Caudate nucleus (tissue), 63 donors: ENCODE measurements at places on chromosomes 1 and 21.

- no peak for DNase-seq
Measured at GRCh38 chr1:11650331-11650991, 3.8 kb downstream of the FBXO2 start.

DNA sequence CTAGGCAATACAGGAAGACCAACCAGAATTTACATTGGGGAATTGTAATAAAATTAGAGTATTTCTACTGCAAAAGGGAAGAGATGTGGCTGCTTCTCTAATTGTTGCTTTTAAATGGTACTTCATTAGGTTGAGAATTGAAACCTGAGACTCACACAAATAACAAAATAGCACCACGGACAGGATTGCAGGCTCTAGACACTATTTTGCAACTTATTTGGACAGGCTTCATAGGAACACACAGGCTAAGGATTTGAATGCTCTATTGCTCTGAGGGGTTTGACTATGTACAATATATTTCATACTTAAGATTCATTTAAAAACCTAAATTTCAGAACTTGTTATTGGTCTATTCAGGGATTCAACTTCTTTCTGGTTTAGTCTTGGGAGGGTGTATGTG, 79.6 kb downstream of the ATP1B1 start:
- no peak for DNase-seq

DNA sequence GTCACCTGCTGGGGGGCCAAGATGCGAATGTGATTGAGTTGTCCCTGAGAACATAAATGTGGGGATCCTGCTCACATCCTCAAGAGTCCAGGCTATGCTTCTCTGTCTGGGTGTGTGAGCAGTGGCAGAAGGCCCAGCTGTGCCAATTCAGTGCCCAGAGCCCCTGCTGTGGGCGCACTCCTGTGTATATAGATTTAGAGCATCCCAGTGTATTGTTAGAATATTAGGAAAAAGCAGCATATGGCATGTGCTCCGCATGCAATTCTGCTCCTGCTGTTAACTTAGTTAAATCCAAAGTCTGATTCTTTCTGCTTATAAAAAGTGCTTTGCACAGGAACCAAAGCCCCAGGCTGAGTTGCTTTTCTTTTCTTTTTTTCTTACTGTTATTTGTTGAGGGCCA, 37.8 kb downstream of the FAM78B start:
- DNase-seq: peak; percentile 15

DNA sequence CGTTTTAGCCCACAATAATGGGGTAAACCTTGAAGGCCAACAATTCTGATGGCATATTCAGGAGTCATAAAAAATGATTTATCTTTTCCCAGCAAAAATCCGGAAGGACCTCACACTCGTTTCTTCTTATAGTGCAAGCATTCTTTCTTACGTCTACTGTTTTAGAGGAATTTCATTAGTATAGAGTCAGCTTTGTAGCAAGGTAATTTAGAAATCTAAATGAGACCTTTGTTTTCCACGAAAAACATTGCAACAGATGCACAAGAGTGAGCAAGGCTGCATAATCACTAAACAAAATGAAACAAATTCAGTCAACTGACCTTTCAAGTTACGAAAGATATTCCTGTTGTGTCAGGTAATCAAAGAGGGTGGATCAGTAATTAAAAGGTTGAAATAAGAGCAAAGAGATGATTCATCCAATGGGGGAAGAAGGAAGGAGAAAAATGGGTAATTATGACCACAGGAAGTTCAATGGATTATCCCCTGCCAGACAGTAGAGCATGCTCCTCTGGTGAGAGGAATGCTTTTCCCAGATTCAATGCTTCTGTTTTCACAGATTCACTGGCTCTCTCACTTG, 560 bp upstream of the CSDE1 start:
- no peak for DNase-seq

DNA sequence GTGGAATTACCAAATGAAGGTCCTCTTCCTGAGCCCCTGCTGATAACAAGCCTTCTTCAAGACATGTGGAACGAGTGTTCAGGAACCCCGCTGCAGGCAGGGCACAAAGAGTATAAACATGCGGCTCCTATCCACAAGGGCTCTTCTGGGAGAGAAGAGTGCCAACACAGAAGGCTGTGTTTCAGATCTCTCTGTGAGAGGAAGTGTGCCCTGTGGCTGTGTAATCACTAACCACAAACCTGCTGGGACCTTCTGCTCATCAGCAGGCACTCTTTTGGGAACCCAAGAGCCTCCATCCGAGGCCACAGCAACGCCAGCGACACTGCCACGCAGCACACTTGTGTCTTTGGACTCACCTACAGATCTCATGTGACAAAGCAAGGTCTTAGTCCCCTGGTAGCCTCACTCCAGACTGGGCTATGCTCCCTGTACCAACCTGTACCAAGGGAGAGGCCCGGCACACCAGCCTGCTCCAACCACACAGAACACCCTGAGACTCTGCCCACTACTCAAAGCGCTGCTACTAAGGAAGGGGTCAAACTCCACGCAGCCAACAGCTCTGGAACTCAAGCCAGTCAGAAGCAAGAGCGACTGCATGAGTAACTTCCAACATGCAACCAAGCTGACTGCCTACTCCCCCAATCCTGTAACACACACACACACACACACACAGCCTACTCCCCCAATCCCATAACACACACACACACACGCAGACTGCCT, 7.8 kb downstream of the PTTG1IP start:
- no peak for DNase-seq

GRCh38 chr1:220824031-220824989, 37.6 kb downstream of the MTARC1 start:
- no peak for DNase-seq

GRCh38 chr21:44924606-44925377, 4.1 kb upstream of the ITGB2 start:
- no peak for DNase-seq

DNA sequence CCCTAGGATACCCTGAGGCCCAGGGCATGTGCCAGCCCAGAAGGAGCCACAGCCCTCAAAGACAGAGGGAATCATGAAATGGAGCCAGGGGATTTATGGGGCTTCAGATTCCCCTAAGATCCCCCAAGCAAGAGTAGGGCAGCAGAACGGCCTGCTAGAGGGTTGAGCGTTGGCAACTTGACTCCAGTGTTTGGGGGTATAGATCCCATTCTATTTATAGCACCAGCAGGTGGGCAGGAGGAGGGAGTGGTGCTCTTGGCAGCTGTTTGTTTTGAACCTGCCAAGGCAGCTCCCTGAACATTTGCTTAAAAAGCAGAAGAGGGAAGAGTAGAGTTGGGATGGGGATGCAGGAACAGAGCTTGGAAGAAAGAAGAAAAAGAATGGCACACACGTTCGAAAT, 33.7 kb downstream of the GLUL start:
- DNase-seq: no peak

- no peak for DNase-seq
Measured at GRCh38 chr1:19597496-19598309, 46.4 kb upstream of the NBL1 start.

DNA sequence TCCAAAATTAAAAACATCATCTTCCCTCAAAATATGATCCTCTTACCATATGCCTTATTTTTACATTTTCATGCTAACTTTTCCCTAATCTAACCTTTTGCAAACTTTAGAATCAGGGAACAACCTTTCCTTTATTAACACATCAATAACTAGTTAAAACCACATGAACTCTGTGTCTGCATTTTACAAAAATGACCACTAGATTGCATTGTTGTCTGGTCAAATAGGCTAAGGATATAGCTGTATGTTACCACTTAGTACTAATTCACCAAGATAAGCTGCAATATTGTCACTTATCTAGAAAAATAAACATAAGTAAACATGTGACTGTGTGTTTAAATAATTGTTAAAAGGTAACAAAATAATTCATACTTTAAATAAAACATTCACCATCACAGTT, 82.3 kb downstream of the DENND1B start:
- no peak for DNase-seq

- DNase-seq: no peak
Measured at GRCh38 chr1:153771841-153772593, 3.2 kb upstream of the SLC27A3 start.

GRCh38 chr1:118486199-118486598, 301.2 kb upstream of the SPAG17 start:
- no peak for DNase-seq

GRCh38 chr1:225338545-225338944, 89.3 kb downstream of the LBR start:
- no peak for DNase-seq

- DNase-seq: no peak
Measured at GRCh38 chr1:53766831-53767405, 28.0 kb upstream of the GLIS1 start.

DNA sequence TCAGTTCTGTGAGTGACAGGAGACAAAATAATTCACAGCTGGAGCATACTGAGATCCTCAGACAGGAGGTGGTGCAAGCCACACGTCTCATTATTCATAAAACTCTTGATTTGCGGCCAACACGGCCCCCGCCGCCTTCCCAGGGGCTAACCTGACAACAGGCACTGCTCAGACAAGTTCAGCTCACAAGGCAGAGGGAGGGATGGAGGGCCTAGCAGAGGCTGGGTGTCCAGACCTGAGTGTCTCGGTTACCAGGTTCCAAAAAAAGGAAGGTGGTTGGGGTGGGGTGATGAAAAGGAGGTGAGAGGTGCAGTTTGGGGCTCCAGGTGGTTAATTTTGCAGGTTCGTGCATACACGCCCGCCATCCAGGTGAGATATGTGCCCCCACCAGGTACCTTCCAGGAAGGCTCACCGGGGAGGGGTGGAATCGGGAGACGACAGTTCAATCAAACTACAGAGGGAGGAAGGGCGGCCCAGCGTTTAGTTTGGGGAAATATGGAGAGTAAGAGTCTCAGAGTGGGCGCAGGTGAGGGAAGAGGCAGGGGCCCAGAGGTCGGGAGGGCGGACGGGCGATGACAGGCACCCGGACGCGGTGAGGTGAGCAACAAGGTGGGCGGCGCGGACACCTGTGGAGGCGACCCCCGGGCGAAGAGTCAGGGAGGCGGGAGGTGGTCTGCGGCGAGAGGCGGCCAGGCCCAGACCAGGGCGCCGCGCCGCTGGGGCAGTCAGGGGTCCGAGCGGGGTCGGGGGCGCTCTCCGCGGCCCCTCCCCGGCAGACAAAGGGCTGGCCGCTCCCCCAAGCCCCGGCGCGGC, 629 bp downstream of the CTNNBIP1 start:
- no peak for DNase-seq

DNA sequence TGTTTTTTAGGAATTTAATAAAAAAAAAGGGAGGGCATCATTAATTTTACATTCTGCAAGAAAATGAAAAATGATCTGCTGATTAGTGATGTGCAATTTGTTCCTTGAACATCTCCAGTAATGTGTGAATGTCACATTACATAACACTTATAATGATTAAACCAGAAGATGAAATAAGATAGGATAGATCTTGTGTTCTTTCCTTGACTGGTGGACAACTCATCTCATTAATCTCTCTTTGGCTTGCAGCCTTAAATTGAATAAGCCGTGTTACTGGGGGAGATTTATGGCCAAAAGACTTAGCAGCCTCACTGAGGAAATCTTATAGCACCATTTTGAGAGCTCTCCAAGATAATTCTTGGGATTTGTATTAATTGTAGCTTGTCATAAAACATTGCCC, 217.2 kb downstream of the ST6GALNAC3 start:
- no peak for DNase-seq

DNA sequence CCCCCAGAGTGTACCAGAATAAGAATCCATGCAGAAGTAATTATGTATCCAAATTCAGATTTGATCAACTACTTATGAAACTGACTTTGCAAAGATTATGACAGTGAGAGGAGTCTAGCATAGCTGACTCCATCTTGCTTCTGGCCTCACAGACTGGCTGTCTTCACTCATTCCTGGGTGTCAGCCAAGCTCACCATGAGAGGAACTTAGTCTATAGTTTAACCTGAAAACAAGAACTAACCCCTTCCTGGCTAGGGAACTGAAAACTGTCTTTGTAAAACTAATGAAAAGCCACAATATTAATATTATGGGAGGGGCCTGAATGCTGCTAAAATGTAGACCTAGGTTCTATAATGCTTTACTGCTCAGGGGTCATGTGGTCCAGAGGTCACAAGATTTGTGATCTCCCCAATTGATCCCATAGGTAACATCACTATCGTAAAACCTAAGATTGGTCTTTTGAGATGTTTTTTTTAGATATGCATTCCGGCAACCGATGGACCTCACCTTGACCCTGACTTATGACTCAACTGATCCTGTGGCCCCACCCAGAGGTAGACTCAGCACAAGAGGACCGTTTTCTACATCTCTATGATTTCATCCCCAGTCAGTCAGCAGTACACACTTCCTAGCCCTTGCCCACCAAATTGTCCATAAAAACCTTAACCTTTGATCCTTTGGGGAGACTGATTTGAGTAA, 55.2 kb downstream of the ATP1B1 start:
- DNase-seq: no peak

DNA sequence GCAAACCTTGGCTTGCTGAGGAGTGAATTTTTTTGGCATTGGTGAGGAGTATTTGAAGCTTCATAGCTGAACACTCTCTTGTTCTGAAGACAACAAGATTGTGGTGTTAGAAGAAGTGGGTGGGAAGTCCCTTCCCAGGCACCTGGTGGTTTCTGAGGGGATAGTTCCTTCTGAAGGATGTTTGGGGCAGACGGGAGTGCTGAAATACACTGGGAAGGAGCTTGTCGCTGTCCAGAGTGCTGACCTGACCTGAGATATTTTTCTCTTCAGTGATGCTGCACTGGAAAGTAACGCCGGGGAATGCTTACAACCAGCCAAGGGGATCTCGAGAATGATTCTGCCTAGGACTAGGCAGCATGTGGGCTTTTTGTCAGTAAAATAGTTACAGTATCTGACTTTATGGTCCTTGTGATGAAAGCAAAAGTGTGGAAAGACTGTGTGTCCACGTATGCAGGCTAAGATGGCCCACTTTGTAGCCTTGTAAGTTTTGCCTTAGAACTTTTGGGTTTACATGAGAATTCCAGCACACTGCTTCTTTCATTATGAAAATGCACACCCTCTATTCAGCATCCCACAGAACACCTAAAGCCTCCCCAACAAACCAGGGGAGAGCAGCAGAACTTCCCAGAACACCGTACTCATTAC, 33.1 kb upstream of the NFASC start:
- DNase-seq: no peak

DNA sequence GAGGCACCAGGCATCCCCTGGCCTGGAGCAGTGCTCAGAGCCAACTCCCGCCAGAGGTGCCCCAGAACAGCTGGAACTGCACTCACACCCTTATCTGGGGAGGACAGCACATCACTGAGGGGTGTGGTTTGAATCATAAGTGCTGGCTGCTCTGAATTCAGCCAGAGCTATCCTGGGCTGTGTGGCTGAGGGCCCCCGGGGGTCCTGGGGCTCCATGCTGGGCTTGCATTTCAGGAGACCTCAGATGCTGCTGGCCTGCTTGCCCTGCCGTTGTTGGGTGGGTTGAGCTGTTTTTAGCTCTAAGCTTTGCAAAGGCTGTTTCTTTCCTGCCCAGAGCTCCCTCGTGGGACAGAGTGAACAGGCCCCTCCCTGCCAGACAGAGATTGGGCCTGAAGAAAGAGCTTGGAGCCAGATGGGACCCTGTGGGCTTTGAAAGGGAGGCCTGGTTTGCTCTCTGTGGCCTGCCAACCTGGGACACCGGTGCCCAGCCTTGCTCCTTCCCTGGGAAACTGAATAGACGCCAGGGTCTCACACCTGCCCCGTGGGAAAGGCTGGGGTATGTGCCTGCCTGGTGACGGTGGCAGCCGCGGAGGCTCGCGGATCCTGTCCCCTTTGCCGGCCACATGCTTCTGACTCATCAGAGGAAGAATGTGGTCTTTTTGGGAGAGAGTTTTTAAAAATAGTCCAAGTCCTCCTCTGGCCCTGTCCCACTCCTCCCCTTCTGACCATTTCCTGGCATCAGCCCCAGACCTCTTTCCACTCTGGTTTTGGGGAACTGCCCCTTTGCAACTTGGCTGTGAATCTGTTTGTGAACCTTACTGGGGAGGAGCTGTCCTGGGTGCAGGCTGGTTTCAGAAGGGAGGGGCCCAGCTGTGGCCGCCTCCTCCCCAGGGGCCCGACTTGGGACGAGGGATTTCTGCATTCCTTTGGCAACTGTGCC, 30.0 kb downstream of the ARHGEF10L start:
- DNase-seq: no peak
